Inflammatory macrophage treated with lipopolysaccharide for 1 hour (primary cell): ENCODE measurements at places on chromosomes 3 and 15.

DNA sequence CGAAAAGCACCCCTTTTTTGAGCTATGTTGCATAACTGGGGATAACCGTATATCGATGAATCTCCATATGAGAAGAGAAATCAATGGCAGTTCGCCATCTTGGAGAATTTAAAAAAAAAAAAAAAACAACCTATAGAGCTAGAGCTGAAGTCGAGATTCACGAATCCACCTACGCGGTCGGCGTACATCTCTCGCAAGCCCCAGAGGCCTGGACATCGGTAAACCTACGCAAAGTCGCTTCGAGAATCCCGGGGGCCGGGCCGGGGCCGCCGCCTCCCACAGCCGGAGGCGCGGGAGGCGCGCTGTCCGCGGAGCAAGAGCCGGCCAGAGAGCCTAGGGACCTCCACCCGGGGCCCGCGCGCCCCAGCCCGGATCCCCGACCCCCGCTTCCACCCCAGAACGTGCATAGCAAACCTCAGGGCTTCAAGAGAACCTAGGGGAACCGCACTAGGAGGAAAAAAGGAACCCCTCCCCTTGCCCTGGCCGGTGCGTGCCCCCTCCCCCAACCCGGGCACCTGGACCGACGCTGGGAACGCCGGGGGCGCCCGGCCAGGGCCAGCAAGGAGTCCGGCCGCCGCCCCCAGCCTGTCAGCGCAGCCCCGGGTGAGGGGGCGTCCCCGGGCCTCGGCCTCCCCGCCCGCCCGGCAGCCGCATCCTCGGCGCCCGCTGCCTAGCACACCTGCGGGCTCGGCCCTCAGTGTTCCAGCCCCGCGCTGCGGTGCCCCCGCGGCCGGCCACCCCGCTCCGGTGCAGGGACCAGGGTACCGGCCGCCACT is 567 bp downstream of the PFN2 start:
- peak; percentile 65 for DNase-seq

- peak; percentile 41 for DNase-seq
Measured at GRCh38 chr15:71752604-71753289, 57.6 kb upstream of the NR2E3 start.

DNA sequence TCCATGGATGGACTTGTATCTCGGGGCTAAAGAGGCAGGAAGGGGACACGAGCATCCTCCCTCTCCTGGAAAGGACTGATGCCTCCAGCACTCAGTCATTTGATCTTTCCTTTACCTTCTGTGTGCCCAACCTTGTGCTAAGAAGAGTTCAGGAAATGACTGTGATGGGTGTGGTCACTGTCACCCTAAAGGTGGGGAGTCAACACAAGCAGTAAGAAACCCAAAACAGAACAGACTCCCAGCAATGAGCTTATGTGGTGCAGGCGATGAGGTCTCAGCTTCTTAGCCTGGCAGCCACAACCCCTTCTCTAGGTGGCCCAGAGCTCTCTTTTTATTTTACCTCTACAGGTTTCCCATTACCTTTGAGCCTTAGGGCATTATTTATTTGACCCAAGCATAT is 3.8 kb downstream of the MPI start:
- no peak for DNase-seq

GRCh38 chr3:194140520-194141414 is 4.8 kb downstream of the HES1 start:
- no peak for DNase-seq

DNA sequence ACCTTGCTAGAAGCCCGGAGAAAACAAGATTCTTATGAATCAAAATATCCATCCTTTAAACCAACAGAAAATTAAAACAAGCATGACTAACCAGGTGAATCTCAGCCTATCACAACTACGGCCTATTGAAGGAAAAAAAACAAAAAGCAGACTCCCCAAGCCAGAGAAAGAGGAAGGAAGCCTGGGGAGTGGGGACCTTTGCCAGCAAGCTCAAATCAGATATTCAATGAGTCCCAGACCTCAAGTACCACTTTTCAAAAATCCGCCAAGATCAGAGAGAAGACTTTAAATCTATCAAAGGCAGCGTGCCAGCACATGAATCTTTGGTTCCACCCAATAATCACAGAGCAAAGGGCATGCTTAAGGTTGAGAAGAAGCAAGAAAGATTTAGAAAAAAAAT is 253.8 kb downstream of the NTRK3 start:
- DNase-seq, result no peak

- no peak for DNase-seq
Measured at GRCh38 chr3:23246651-23247050, 43.5 kb downstream of the UBE2E2 start.

- no peak for DNase-seq
Measured at GRCh38 chr3:170745211-170745718, 124.7 kb downstream of the RPL22L1 start.

DNA sequence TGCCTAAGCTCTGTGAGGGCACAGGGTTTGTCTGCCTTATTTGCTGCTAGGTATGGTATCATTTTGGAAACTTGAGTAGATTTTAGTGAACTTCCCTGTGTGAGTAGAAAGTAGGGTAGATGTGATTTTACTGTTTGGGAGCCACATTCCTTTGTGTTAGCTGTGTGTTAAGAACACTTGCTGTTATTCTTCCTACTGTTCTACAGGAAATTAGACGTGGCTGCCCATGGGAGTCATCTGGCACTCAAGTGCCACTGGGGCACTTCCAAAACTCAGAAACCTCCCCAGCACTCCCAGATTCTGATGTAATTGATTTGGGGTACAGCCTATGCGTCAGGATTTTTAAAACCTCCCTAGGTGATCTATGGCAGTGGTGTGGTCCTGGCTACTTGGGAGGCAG is 369.9 kb upstream of the C2CD4B start:
- no peak for DNase-seq

DNA sequence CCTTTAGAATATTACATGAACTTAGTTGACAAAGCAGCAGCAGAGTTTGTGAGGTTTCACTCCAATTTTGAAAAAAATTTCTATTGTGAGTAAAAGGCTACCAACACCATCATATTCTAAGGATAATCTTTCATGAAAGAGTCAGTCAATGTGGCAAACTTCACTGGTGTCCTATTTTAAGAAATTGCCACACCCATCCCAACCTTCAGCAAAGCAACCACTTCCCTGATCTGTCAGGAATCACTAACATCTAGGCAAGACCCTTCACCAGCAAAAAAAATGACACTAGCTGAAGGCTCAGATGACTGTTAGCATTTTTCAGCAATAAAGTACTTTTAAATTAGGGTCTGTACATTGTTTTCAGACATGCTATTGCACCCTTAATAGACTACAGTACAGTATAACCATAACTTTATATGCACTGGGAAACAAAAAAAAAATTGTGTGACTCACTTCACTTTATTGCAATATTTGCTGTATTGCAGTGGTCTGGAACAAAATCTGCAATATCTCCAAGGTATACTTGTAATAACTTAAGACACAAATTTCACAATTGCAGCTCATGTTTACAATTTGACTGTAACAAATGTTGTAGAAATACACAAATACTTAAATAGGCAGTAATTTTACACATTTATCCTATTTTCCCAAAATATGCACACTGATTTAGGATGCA is 38.9 kb upstream of the ALCAM start:
- peak; percentile 84 for DNase-seq

DNA sequence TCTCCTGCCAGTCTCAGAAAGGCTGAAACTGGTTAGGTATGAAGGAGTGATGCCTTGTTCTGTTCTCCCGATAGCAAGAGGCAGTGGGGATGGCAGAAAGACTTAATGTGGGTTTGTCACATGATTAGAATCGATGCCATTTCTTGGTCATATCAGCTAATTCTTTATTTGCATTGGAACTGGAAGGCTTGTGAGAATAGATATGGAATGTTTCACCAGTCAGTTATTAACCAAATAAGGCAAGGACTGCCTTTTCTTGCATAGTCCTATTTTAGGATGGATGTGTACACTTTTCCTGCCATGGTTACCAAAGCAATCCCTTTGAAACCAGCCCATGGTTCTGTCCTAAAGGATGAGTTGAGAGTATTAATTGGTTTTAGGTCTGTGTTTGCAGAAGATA is 33.7 kb downstream of the FILIP1L start:
- DNase-seq, result no peak

GRCh38 chr3:141368062-141368924 is at the start of gene ZBTB38:
Gene ZBTB38 (plus strand): TSS chr3:141368504. CDS start chr3:141442389, 73,885 bp downstream.
- DNase-seq, result peak; percentile 85

GRCh38 chr3:112042842-112043280 is 8.3 kb downstream of the TMPRSS7 start:
- no peak for DNase-seq

- no peak for DNase-seq
Measured at GRCh38 chr3:174767853-174768382, 91.2 kb upstream of the NAALADL2 start.
